ENCODE measurements at places on chromosomes 11 and 22. TPM values are rescaled to one million over a fixed set of nuclear protein-coding genes. Genes with fewer than 3 reads are reported as not detected.

Gene SHISA8
- polyA plus RNA-seq, result 0.78 TPM

Gene OR2AT4
- not detected for polyA plus RNA-seq

Gene C1QTNF5
- polyA plus RNA-seq, result 27.2 TPM

Gene RIBC2
- 7.7 TPM for polyA plus RNA-seq

Gene BARX2
- 0.85 TPM for polyA plus RNA-seq

Data from left renal cortex interstitium (tissue), 4 donors.